ENCODE measurements at places on chromosomes 3 and 15. TPM values are rescaled to one million over a fixed set of nuclear protein-coding genes. Genes with fewer than 3 reads are reported as not detected.
A peak's percentile ranks its signal among the peaks of the same experiment; 100 is the strongest.

The NRROS gene
- not detected for total RNA-seq

The AGBL1 gene
- total RNA-seq, result not detected

DNA sequence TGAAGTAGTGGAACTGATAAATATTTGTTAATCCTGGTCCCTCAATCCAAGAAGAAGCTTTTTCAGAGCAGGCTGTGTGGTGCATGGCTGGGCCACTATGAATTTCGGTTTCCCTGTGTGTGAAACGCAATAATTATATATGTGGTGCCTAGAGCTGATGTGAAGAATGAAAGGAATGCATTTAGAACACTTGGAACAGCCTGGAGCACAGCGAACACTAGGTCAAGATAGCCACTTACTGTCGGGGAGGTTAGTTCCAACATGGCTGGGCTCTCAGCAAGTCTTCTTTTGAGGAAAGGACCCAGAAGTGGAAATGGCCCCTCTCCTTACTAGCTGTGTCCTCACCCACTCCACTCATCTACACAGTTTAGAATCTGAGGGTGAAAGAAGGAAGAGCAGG is 245.7 kb downstream of the FHIT start:
- no peak overlapping the region for H3K4me3 ChIP-seq
- no peaks in the 10 kb centered on the region for H3K36me3 ChIP-seq
- DNase-seq, result no peak
- no peak overlapping the region for H3K27ac ChIP-seq
- no peaks in the 10 kb centered on the region for H3K4me1 ChIP-seq

The FEZF2 gene
- not detected for total RNA-seq

GRCh38 chr3:129106866-129107565 is 14.6 kb downstream of the RAB43 start:
- H3K27me3 ChIP-seq, result no peaks in the 10 kb centered on the region
- DNase-seq, result no peak
- no peak overlapping the region for H3K27ac ChIP-seq
- no peaks in the 10 kb centered on the region for H3K36me3 ChIP-seq
- H3K4me3 ChIP-seq, result no peak overlapping the region
- no peaks in the 10 kb centered on the region for H3K4me1 ChIP-seq

The ANKRD63 gene
- total RNA-seq, result not detected

DNA sequence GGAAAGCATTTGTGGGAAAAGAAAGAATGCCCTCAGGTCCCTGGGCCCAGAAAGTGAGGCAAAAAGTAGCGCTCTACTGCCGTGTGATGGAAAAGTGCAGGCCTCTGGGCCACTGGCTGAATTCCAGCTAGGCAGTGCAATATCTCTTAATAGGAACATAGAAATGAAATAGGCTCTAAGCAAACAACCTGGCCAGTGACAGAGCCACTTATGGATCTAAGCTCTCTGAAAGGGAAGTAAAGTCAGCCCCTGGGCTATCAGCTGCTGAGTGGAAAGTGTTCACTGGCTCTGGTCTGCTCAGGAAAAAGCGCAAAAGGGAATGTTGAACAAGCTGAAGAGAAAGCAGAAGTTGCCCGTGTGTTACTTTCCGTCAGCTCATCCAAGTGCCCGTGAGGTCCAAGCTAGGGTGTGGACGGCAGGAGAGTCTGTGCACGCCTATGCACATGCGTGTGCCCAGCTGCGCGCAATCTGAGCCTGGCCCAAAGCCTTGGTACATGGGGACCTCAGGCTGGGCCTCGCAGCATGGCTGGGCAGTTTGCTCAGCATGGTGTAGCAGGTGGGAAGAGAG is 74.0 kb upstream of the RAD18 start:
- DNase-seq, result no peak
- no peak overlapping the region for H3K27ac ChIP-seq
- H3K4me3 ChIP-seq, result no peak overlapping the region
- no peaks in the 10 kb centered on the region for H3K4me1 ChIP-seq
- peaks cover 11% of the 10 kb centered on the region for H3K27me3 ChIP-seq

GRCh38 chr15:68372291-68372811 is 59.6 kb downstream of the ITGA11 start:
- H3K27ac ChIP-seq, result peak overlapping the region; percentile 35
- no peaks in the 10 kb centered on the region for H3K27me3 ChIP-seq
- peak; percentile 76 for DNase-seq

GRCh38 chr3:78258798-78259197 is 1218.9 kb downstream of the ROBO2 start:
- peak overlapping the region; percentile 61 for H3K27ac ChIP-seq
- DNase-seq, result peak; percentile 89
- H3K4me3 ChIP-seq, result no peak overlapping the region
- no peaks in the 10 kb centered on the region for H3K36me3 ChIP-seq

DNA sequence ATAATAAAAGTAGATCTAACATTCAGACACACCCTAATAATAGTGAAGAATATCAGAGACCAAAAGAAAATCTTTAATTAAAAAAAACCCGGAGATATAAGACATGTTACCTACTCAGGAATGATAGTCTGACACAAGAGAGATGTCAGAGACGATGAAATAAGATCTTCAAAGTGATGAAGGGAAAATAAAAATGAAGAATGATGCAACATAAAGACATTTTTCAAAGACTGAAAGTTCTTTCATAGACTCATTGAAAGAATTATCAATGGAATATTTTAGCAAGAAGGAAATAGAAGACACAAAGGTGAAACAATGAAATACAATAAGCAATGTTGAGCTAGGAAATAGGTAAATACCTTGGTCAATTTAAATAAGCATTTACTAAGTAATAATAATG is 19.6 kb downstream of the HCLS1 start:
- no peaks in the 10 kb centered on the region for H3K27me3 ChIP-seq
- no peak overlapping the region for H3K4me3 ChIP-seq
- H3K27ac ChIP-seq, result no peak overlapping the region
- H3K36me3 ChIP-seq, result no peaks in the 10 kb centered on the region
- no peaks in the 10 kb centered on the region for H3K4me1 ChIP-seq
- no peak for DNase-seq

The CPLX3 gene
- total RNA-seq, result not detected

The GPR160 gene
- 1.4 TPM for total RNA-seq

DNA sequence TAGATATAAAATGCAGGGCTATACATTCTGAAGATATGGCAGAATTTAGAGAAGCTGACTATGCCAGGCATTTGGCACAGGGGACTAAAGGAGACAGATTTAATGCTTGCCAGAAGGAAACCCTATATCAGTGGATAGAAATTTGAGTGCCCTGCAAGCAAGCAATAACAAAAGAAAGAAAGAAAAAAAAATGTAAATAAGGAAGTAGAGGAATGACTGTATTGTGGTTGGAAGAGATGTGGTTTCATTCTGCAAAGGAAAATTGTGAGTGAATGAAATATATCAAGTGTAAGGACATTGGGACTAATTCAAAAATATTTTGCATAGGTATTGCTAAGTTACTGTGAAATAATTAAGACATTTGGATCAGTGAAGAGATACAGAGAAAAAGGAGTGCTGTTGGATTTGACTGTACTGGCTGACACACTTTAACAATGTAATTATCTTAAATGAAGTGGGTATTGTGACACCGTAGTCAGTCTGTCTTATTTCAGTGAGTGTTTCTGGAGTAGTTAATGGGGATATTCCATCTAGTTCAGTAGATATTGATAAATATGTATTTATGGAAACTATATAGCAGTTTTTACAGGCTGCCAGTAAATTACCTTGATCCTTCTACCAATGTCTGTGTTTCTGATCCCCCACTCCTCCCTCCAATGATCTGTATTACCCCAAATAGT is 418.2 kb downstream of the CNTN4 start:
- H3K27me3 ChIP-seq, result no peaks in the 10 kb centered on the region
- H3K4me1 ChIP-seq, result no peaks in the 10 kb centered on the region
- DNase-seq, result no peak
- no peak overlapping the region for H3K27ac ChIP-seq

DNA sequence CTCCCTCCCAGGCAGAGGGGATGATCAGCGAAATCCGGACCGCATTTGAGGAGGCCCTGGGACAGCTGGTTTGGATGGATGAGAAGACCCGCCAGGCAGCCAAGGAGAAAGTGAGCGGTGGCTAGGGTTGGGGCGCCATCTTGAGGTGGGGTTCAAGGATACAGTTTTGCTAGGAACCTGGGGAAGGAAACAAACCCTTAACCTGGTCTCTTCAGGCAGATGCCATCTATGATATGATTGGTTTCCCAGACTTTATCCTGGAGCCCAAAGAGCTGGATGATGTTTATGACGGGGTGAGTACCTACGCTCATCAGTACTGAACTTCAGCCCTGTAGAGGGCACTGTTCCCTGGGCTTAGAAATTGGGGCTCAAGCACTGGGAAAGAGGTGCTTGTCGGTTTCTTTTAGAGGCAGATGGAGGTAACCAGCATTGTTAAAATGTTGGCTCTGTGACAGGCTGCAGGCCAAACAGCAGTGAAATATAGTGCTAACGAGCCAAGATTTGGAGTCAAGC is 9.6 kb upstream of the PSMD2 start:
- DNase-seq, result peak; percentile 8
- H3K4me3 ChIP-seq, result no peak overlapping the region
- no peak overlapping the region for H3K27ac ChIP-seq
- no peaks in the 10 kb centered on the region for H3K4me1 ChIP-seq
- H3K27me3 ChIP-seq, result peaks cover 3% of the 10 kb centered on the region
- no peaks in the 10 kb centered on the region for H3K36me3 ChIP-seq

- H3K27me3 ChIP-seq, result no peaks in the 10 kb centered on the region
- H3K4me3 ChIP-seq, result no peak overlapping the region
- H3K4me1 ChIP-seq, result no peaks in the 10 kb centered on the region
These were observed 234.3 kb upstream of the CCDC54 start for GRCh38 chr3:107142786-107143575.

The AADACL2 gene
- not detected for total RNA-seq

- H3K36me3 ChIP-seq, result no peaks in the 10 kb centered on the region
- no peak overlapping the region for H3K27ac ChIP-seq
- H3K27me3 ChIP-seq, result no peaks in the 10 kb centered on the region
- H3K4me1 ChIP-seq, result no peaks in the 10 kb centered on the region
- DNase-seq, result no peak
- no peak overlapping the region for H3K4me3 ChIP-seq
These were observed 36.0 kb downstream of the LEO1 start for GRCh38 chr15:51935466-51936104.

GRCh38 chr15:66291816-66292570 is 1.4 kb upstream of the DIS3L start:
- no peak for DNase-seq
- no peak overlapping the region for H3K27ac ChIP-seq
- H3K27me3 ChIP-seq, result no peaks in the 10 kb centered on the region
- peaks cover 17% of the 10 kb centered on the region for H3K4me1 ChIP-seq
- no peaks in the 10 kb centered on the region for H3K36me3 ChIP-seq

The SYNPR gene
- total RNA-seq, result not detected

GRCh38 chr15:67031331-67031730 is 34.1 kb upstream of the SMAD3 start:
- peaks cover 8% of the 10 kb centered on the region for H3K27me3 ChIP-seq
- no peak overlapping the region for H3K27ac ChIP-seq
- H3K4me3 ChIP-seq, result no peak overlapping the region
- no peaks in the 10 kb centered on the region for H3K36me3 ChIP-seq

GRCh38 chr15:65292938-65293518 is 2.8 kb upstream of the RNU5A-1 start:
- no peaks in the 10 kb centered on the region for H3K36me3 ChIP-seq
- DNase-seq, result no peak
- peaks cover 9% of the 10 kb centered on the region for H3K4me1 ChIP-seq
- H3K4me3 ChIP-seq, result no peak overlapping the region
- no peak overlapping the region for H3K27ac ChIP-seq

DNA sequence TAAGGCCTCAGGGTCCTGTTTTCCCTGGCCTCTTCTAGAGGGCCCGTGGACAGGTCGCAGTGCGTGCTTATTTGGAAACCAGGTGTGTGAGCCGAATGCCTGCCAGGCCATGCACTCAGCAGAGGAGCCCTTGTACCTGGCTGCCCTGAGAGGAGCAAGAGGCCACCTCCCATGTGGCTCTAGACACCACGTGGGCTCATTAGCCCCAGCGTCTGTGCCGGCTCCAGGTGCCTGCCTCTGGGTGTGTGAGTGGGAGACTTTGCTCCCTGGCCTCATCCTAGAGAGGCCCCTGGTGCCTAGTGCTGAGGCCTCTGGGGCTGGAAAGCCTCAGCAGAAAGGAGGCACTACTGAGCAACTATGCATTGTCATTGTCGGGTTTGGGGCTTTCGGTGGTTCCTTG is 50.4 kb downstream of the KLF13 start:
- peaks cover 6% of the 10 kb centered on the region for H3K4me1 ChIP-seq
- H3K27ac ChIP-seq, result no peak overlapping the region
- DNase-seq, result no peak

- no peaks in the 10 kb centered on the region for H3K36me3 ChIP-seq
- peaks cover 6% of the 10 kb centered on the region for H3K27me3 ChIP-seq
- peaks cover 7% of the 10 kb centered on the region for H3K4me1 ChIP-seq
- H3K27ac ChIP-seq, result no peak overlapping the region
- H3K4me3 ChIP-seq, result no peak overlapping the region
- no peak for DNase-seq
These were observed 122.1 kb upstream of the IQSEC1 start for GRCh38 chr3:13195374-13195773.

GRCh38 chr15:71761649-71762048 is 48.7 kb upstream of the NR2E3 start:
- peak; percentile 80 for DNase-seq
- H3K4me3 ChIP-seq, result no peak overlapping the region
- H3K27ac ChIP-seq, result peak overlapping the region; percentile 35
- no peaks in the 10 kb centered on the region for H3K27me3 ChIP-seq
- H3K4me1 ChIP-seq, result peaks cover 7% of the 10 kb centered on the region

GRCh38 chr15:92519709-92520108 is 126.0 kb downstream of the ST8SIA2 start:
- DNase-seq, result peak; percentile 73
- H3K27ac ChIP-seq, result no peak overlapping the region
- no peaks in the 10 kb centered on the region for H3K4me1 ChIP-seq
- H3K4me3 ChIP-seq, result no peak overlapping the region

The CYP1A1 gene
- total RNA-seq, result 0.91 TPM

- H3K4me1 ChIP-seq, result peaks cover 3% of the 10 kb centered on the region
- no peak overlapping the region for H3K27ac ChIP-seq
- DNase-seq, result peak; percentile 58
These were observed 7.2 kb downstream of the APBA2 start for GRCh38 chr15:28892789-28893610.

DNA sequence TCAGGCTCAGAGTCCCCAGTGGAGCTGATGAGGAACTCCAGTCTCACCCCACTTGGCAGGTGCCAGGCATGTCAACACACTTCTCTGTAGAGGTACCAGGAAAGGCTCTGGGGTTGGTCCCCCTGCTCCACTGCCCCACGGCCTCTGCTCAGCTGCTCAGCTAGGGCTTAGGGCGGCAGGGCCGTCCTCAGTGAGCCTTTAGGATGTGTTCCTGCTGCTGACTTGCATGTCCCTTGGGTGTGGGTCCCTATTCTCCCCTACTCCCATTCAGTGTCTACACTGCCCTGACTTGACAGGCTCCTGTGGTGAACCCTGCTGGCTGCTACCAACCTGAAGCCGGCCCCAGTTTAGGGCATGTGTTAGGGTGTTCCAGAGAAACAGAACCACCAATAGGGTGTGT is 17.9 kb upstream of the POLG start:
- H3K27me3 ChIP-seq, result peaks cover 44% of the 10 kb centered on the region
- no peak for DNase-seq
- H3K36me3 ChIP-seq, result no peaks in the 10 kb centered on the region
- no peaks in the 10 kb centered on the region for H3K4me1 ChIP-seq
- H3K4me3 ChIP-seq, result no peak overlapping the region
